ENCODE measurements at places on chromosomes 1 and 21.

GRCh38 chr1:182203191-182203875 lies 141.8 kb upstream of the ZNF648 start:
- DNase-seq = no peak

DNA sequence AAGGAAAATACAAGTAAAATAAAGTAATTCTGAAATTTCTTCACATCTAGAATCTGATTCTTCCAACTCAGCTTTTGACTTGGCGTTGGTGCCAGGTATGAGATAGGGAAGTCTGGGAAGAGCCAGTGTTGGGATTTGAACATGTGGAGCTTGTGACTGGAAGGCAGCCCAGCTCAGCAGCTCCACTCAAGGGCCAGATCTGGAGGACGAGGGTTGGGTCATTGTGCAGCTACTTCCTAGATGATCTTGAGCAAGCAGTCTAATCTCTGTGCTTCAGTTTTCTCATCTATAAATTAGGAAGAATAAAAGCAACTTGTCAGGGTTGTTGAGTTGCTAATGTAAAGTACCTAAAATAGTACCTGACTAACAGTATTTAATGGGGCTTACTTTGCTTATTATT lies 5.0 kb downstream of the ADARB1 start:
- no peak for DNase-seq

GRCh38 chr1:197435224-197435623 lies 167.2 kb downstream of the CRB1 start:
- DNase-seq = no peak

GRCh38 chr1:51063121-51063520 lies 38.9 kb upstream of the C1orf185 start:
- DNase-seq = no peak

- no peak for DNase-seq
These were observed 186.4 kb downstream of the AKT3 start for GRCh38 chr1:243663651-243664050.

DNA sequence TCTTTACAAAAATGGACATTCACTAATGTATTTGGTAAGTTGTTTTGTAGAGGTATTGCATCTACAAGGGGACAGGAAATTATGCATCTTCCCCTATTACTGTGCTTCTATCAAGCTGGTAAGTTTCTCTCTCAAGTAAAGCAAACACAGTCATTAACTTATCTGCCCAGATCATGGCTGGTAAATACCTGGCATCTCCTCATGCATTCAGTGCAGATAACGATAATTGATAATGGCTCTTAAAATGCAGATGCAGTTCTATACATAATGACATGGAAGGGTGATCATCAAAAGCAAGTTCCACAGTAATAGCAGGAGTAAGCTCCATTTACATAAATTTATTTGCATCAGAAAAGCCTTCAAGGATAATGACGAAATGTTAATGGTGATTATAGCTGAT lies 122.4 kb downstream of the SIPA1L2 start:
- DNase-seq = no peak
